ENCODE measurements at places on chromosomes 2 and 18. TPM values are rescaled to one million over a fixed set of nuclear protein-coding genes. Genes with fewer than 3 reads are reported as not detected.

DSG1 gene
- polyA plus RNA-seq = not detected

DNA sequence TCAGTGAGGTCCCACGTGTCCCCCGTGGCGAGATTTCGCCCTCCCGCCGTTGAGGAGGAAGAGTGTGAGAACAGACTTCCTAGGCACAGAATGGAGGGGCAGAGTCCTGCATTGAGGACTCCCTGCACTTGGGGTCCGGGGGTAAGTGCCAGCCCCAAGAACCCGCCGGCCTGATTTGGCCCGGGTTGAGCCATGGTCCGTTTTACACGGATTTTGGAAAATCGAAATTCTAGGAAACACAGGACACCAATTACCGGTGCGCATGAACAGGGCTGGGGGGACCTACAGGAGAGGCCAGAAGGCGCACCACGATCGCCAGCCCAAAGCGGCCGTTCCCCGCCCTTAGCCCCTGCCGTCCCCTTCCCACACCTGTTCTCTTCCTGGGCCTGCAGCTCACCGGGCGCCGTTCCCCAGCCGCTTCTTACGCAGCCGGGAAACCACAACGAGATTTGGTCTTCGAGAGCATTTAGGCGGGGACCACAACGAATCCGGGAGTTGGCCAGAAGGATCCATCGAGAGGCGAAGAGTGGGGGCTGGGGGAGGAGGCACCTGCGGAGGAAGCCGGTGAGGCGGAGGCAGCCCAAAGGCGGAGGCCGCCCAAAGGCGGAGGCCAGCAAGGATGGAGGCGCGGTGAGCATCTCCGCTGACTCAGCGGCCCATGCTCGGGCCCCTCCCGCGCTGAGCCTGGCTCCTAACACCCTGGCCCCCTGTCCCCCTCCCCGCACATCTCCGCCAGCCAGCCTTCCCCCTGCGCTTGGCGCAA lies 464 bp upstream of the TLX2 start:
- no peak for DNase-seq

ANKRD12 gene
- polyA plus RNA-seq = 10.4 TPM

GRCh38 chr2:113981404-113982134 lies 91.7 kb downstream of the ACTR3 start:
- DNase-seq = no peak

Data from AG04450 (cell line).